ENCODE measurements at places on chromosomes 1 and 21.

GRCh38 chr1:67897270-67897949 lies 64.1 kb upstream of the GNG12 start:
- DNase-seq = peak; percentile 47

GRCh38 chr21:34074283-34075090 lies 1.1 kb downstream of the MRPS6 start:
- DNase-seq = peak; percentile 23

- DNase-seq = no peak
Measured at GRCh38 chr1:67327864-67328466, 20.3 kb downstream of the IL12RB2 start.

DNA sequence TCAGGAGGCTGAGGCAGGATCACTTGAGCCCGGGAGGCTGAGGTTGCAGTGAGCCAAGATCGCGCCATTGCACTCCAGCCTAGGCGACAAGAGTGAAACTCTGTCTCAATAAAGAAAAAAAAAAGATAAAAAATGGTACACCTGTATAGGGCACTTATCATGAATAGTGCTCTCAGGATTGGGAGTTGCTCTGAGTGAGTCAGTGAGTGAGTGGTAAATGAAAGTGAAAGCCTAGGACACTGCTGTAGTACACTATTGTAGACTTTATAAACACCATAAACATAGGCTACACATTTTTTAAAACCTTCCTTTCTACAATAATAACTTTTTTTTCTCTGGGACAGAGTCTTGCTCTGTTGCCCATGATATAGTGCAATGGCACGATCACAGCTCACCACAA lies 16.8 kb downstream of the PHTF1 start:
- no peak for DNase-seq

DNA sequence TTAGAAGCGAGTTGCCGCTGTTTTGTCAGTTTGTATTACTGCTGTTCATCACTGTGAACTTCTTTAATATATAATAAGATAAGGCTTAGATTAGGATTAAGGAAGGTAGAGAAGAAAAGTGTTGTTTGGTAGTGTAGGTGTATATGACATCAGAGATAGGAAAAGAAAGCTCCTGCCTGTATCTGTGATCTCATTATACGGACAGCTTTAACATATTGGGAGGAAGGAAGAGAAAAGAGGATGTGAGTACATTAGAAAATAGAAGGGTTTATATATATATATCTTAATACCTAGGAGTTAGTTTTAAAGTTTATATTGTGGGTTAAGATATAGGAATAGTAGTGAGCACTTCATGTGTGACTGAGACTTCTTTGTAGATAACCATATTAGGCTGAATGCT lies 71.0 kb downstream of the RALGPS2 start:
- no peak for DNase-seq

DNA sequence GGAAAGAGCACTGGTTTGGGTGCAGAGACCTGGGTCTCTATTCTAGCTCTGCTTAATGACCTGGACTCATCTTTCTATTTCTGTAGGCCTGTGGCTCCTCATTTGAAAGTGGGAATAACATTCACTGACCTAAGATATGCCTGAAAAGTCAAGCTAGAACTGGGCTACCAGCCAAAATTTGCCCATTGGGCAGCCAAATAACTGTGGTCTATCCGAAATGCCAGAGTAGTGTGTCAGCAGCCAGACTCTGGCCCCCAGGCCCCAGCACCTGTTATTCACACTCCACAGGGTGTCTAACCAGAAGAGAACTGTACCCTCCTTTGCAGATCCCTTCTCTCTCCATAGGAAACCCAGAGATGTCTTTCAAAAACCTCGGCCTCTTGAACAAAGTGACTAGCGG lies 12.6 kb downstream of the DAB1 start:
- no peak for DNase-seq

DNA sequence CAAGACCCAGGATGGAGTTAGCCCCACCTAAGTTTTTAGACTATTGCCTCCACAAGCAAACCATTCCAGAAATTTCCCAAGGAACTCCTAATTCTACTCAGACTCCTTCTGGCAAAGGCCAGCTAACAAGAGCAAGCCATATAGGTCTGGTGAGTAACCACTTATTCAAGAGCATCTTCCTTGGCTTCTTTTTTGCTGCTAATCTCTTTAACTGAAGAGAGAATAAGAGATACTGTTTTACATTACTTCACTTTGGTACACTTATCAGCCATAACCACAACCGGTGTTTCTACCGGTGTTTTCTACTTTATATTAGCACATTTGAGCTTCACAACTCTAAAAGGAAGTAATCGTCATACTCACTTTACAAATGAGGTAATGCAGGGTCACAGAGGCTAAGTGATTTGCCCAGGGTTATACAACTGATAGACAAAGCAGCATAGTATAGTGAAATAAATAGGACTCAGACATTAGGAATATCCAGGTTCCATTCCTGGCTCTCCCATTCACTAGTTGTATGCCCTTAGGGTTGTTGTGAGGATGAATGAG lies 1.7 kb upstream of the EPS15 start:
- no peak for DNase-seq

DNA sequence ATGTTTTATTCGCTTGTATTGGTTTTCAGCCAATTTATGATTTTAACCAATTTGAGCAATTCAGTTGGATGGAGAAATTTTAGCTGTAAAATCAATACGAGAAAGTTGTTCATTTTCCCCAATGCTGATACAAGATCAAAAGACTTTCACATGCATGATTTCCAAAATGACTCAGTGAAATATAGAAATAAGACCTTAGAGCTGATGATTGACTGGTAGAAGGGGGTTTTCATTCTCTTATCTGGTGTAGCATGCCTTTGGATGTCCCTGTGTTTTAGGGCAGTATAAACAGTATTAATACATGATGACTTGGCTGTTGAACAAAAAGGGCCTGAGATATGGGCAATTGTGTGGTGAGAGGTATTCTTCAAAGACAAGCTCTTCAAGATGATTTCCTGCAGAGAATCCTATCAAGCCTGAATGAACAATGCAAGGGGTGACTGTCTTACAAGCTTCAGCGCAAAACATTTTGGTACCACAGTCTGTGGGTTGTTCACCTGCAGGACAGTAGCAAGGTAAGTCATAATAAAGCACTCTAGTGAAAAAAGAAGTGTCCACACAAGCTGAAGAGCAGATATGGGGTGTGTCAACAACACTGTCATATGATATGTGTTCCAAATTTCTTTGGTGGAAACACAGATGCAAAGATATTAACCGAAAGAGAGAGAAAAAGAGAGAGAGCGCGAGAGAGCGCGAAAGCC lies 156.2 kb downstream of the TNFSF18 start:
- no peak for DNase-seq

DNA sequence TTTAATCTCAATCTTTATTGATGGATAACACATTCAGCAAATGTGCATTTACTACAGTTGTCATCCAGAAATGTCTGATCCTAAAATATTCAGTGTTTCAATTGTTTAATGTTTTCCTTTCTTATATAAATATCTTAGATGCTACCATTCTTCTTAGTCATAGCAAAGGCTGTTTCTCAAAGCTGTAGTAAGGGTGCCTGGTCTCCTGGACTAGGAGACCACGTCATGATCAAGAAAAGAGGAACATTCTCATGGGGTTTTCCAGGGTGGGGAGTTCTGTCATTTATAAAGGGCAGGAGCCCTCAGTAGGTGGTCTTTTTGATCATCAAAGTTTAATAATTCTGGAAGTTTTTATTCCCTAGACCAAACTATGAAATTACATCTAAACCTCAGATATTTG lies 292.8 kb downstream of the HMCN1 start:
- no peak for DNase-seq

GRCh38 chr1:242011894-242012660 lies 13.2 kb upstream of the MAP1LC3C start:
- DNase-seq = no peak

DNA sequence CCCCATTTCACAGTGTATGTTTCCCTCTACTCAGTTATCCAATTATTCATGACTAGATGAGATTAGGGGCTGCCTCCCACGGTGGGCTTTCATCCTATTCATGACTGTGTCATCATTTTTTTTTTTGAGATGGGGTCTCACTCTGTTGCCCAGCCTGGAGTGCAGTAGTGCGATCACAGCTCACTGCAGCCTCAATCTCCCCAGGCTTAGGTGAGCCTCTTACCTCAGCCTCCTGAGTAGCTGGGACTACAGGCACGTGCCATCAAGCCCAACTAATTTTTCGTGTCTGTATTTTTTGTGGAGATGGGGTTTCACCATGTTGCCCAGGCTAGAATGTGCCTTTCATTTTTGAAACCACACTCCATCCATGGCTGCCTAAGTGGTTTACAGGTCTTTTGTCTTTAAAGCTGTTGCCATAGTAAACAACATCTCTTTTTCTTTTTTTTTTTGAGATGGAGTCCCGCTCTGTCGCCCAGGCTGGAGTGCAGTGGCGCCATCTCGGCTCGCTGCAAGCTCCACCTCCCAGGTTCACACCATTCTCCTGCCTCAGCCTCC lies 60.0 kb downstream of the PIK3CD start:
- DNase-seq = no peak

- no peak for DNase-seq
Measured at GRCh38 chr1:23591460-23592208, 32.3 kb upstream of the ID3 start.

DNA sequence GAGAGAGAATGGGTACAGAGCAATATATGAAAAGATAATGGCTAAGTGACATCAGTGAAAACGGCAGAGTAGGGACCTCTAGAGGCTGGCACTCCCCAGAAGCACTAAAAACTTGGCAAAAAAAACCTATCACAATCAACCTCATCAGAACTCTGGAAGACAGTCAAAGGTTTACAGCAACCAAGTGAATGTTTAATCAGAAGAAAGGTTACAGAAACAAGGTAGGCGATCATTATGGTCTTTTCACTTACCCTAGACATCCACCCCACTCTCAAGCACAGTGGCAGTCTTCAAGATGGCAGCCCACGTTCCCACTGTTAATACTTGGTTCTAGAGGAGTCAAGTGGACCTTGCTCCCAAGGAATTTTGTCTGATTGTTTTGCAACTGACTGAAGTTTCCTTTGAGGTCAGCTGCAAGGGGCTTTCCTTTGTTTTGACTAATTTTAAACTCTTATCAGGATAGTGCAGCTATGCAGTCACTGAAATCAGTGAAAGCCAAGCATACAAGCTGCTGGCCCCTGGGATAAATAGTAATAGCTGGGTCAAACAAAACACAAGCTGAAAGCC lies 7.2 kb downstream of the KIFAP3 start:
- peak; percentile 53 for DNase-seq

DNA sequence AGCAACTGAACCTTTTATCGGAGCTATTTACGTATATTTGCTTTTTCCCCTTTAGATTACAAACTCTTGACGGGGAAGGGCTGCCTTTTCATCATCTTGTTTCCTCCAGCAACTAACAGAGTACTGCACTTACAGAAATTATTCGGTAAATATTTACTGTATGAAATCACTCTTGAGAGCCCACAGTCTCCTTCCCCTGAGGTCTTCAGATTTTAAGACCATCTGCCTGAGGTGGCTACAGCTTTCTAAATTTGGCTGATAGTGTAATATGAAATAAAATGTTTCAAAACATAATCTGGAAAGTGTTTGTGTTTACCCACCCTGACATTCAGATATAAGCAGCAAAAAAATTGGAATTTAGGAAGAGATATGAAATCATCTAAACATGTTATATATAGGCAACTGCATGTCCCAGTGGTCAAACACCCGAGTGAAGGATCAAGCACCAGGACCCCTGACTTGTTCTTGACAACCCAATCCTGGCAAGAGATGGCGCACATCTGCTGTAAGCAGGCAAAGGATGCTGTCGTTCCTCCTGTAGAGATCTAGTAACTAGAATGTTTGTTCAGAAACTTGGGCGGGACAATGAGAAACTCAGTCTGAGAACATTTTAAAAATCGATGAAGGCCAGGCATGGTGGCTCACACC lies 60.9 kb downstream of the SIPA1L2 start:
- no peak for DNase-seq

GRCh38 chr21:41024746-41025254 lies 143.2 kb upstream of the BACE2 start:
- DNase-seq = no peak

- DNase-seq = no peak
Measured at GRCh38 chr1:172276120-172276818, 144.2 kb upstream of the C1orf105 start.

DNA sequence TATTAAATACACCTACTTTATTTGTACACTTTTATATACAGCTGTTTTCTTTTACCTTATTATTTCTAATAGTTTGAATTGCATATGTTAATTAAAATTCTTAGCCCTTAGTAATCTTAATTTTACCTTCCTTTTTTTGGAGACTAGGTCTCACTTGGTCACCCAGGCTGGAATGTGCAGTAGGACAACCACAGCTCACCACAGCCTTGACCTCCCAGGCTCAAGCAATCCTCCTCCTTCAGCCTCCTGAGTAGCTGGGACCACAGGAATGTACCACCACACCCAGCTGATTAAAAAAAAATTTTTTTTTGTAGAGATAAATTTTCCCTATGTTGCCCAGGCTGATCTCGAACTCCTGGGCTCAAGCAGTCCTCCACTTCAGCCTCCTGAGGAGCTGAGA lies 15.0 kb upstream of the SDC3 start:
- DNase-seq = peak; percentile 36

- DNase-seq = no peak
Measured at GRCh38 chr1:208787219-208787618, 543.0 kb upstream of the PLXNA2 start.

DNA sequence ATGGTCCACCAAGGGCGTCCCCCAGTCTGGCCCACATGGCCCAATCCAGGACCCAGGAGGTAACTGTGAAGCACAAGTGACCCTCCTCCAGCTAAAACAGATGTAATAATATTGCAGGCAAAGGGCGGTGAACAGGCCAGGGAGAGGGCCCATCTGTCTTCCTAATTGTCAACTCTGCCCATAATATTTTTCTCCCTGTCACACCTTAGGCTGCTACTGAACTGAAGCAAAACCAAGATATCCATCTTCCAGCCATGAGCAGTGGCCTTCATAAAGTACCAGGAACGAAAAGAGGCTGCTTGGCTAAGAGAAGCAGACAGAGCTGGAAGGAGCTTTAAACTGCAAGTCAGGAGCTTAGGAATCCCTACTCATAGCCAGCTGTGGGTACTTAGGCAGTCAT lies 3.1 kb downstream of the KANK4 start:
- no peak for DNase-seq

GRCh38 chr1:1069711-1070676 lies 4.1 kb downstream of the RNF223 start:
- DNase-seq = no peak

- no peak for DNase-seq
Measured at GRCh38 chr1:181809991-181810545, 251.4 kb downstream of the ZNF648 start.

DNA sequence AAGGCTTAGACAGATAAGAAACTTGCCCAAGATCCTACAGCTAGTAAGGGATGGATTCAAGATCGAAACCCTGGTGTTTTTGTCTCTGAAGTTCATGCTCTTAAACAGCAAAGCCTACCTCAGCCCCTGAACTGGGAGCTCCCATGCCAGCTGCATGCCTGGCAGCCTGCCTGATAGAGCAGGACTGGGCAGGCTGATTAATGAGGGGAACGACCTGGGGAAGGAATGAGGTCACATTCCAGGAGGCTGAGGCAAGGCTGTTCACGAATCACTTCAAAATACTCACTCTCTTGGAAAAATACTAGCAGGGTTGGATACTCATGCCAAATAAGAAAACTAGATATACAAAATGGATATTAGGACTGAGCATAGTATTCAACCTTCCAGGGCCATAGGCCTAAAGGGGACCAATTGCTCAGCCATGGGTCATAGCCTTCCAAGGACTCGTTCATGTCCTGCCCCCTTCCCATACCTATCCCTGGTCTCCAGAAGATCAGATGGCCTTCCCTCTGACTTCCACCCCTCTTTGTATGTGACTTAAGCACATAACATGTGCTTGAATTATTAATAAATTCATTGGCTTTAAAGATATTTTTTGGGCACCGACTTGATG lies 15.6 kb upstream of the TACSTD2 start:
- peak; percentile 89 for DNase-seq

Data from fibroblast of pulmonary artery (primary cell).